Lung (tissue), 17 donors: ENCODE measurements at places on chromosomes 5 and 9. TPM values are rescaled to one million over a fixed set of nuclear protein-coding genes. Genes with fewer than 3 reads are reported as not detected.

Gene AQP7
- 2.2 TPM for polyA plus RNA-seq

Gene TMEM252
- not detected for polyA plus RNA-seq

Gene MEIKIN
- polyA plus RNA-seq, result 0.32 TPM

Gene KIAA1958
- 2.0 TPM for polyA plus RNA-seq

Gene MTX3
- polyA plus RNA-seq, result 5.4 TPM

Gene FAM153A
- 2.2 TPM for polyA plus RNA-seq

Gene HTR1A
- not detected for polyA plus RNA-seq

Gene GADD45G
- polyA plus RNA-seq, result 30.4 TPM

Gene LHX3
- not detected for polyA plus RNA-seq

Gene QRFP
- 0.16 TPM for polyA plus RNA-seq

Gene OTULINL
- polyA plus RNA-seq, result 35.9 TPM

Gene KIAA0825
- polyA plus RNA-seq, result 0.79 TPM

Gene RAPGEF6
- 5.0 TPM for polyA plus RNA-seq

Gene FOXD4
- polyA plus RNA-seq, result 0.35 TPM

Gene FOXI1
- polyA plus RNA-seq, result 0.10 TPM

Gene C5
- 9.5 TPM for polyA plus RNA-seq

Gene RNF180
- 1.4 TPM for polyA plus RNA-seq

Gene GPR21
- 0.03 TPM for polyA plus RNA-seq

Gene SIT1
- polyA plus RNA-seq, result 0.87 TPM

Gene NUDT2
- polyA plus RNA-seq, result 18.7 TPM

Gene SPATA31A6
- not detected for polyA plus RNA-seq

Gene COL23A1
- 1.1 TPM for polyA plus RNA-seq

Gene PSMB7
- polyA plus RNA-seq, result 194 TPM

Gene CCNJL
- polyA plus RNA-seq, result 16.5 TPM

Gene DMRT3
- 0.20 TPM for polyA plus RNA-seq

Gene SOHLH1
- not detected for polyA plus RNA-seq

Gene FOXD1
- 0.22 TPM for polyA plus RNA-seq

Gene C9orf43
- polyA plus RNA-seq, result 0.27 TPM

Gene CACFD1
- 18.7 TPM for polyA plus RNA-seq

Gene GPX3
- polyA plus RNA-seq, result 1,457 TPM

Gene MAT2B
- 34.5 TPM for polyA plus RNA-seq

Gene PCDHA4
- polyA plus RNA-seq, result 0.26 TPM

Gene OTP
- not detected for polyA plus RNA-seq

Gene NKD2
- 34.3 TPM for polyA plus RNA-seq

Gene GABRP
- 0.26 TPM for polyA plus RNA-seq

Gene BTNL3
- 1.8 TPM for polyA plus RNA-seq

Gene FOXD4L4
- 0.08 TPM for polyA plus RNA-seq

Gene TSSK1B
- polyA plus RNA-seq, result 0.06 TPM

Gene MARCHF3
- polyA plus RNA-seq, result 16.0 TPM

Gene LCN9
- polyA plus RNA-seq, result not detected

Gene LECT2
- polyA plus RNA-seq, result not detected

Gene NOP16
- 52.1 TPM for polyA plus RNA-seq

Gene HAVCR2
- 8.8 TPM for polyA plus RNA-seq

Gene SHOC1
- polyA plus RNA-seq, result 0.18 TPM

Gene BARHL1
- not detected for polyA plus RNA-seq

Gene NR4A3
- polyA plus RNA-seq, result 2.6 TPM

Gene SPATA6L
- polyA plus RNA-seq, result 2.1 TPM

Gene MLANA
- polyA plus RNA-seq, result not detected

Gene OR5C1
- polyA plus RNA-seq, result not detected

Gene PCDHGA12
- polyA plus RNA-seq, result 1.2 TPM
